NCI-H1092 (cell line): ENCODE measurements at places on chromosomes 16 and 17.

DNA sequence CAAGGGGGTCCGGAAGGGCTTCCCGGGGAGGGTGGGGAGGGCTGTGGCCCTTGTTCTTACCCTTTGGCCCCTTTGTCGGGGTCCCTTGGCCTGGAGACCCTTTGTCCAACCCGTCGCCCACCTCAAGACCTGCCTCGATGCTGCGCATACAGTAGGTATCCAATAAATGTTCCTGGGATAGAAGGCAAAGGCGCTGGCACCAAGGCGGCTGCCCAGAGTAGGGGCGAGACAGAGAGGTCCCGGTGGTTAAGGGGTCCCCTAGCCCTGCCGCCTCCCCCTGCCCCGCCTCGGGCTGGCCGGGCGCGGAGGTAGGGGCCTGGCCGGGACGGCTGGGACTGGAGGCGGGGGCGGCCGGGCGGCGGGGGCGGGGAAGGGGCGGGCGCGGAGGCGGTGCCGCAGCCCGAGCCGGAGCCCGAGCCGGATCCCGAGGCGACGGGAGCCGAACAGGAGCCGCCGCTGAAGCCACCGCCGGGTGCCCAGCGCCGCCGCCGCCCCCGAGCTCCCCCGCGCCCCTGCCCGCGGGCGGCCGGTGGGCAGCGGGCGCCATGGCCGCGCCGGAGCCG is at the start of gene NHERF2:
Gene NHERF2 (plus strand): TSS at position 442 of the 563 bp plus-strand sequence. CDS start 104 bp downstream, at position 546.
- no peak for DNase-seq

DNA sequence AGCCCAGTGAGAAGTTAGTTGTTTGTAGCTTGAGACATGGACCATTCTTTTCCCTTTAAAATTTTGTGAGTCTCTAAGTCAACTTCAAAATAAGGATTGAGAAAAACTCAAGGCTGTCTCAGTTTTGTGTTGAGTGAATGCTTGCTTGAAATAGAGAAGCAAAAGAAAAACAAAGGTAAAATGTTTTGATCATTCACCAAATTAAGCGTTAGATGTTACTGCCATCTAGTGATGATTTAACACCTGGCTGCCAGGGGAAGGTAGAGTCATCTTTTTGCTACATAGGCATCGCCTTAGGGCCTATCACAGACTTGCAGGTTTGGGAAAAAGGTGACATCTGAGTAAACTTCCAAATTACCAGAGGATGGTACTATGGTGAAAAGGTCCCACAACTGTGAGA is 74.4 kb downstream of the PCTP start:
- DNase-seq: no peak

GRCh38 chr17:80831491-80831890 is 160.2 kb upstream of the CHMP6 start:
- no peak for DNase-seq

GRCh38 chr16:71885261-71885650 is 1.3 kb upstream of the ZNF821 start:
- DNase-seq: no peak

- DNase-seq: no peak
Measured at GRCh38 chr16:5002699-5003143, 31.0 kb downstream of the NAGPA start.

GRCh38 chr16:53341792-53342191 is 92.5 kb upstream of the RBL2 start:
- no peak for DNase-seq

DNA sequence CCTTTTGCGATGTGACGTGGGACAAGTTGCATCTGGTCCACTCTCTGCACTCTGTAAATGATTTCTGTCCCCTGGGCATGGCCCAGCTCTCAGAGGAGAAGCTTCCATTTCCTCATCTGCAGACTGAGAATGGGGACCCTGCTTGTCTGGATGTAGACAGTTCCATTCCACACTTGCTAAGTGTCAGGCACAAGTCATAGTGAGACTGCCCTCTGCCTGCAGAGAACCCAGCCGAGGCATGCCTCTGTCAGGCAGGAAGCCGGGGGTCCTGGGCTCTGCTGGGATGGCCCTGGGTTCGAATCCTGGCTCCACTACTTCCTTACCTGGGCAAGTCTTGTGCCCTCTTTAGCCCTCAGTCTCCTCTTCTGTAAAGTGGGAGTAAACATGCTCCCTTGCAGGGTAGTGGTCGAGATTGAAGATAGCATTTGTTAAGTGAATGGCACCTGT is 4.1 kb downstream of the MAP2K3 start:
- no peak for DNase-seq

GRCh38 chr17:9529033-9529700 is 46.5 kb downstream of the STX8 start:
- DNase-seq: no peak

GRCh38 chr16:87146676-87147075 is 170.5 kb downstream of the C16orf95 start:
- no peak for DNase-seq

GRCh38 chr17:55152236-55152635 is 112.5 kb upstream of the HLF start:
- no peak for DNase-seq

GRCh38 chr17:37131669-37132611 is 183.2 kb downstream of the AATF start:
- no peak for DNase-seq

- DNase-seq: no peak
Measured at GRCh38 chr17:36817483-36818048, 119.7 kb upstream of the LHX1 start.

- DNase-seq: no peak
Measured at GRCh38 chr17:81499601-81499970, 13.0 kb downstream of the ACTG1 start.

- peak; percentile 61 for DNase-seq
Measured at GRCh38 chr16:88815901-88816589, 4.3 kb upstream of the APRT start.
